ENCODE measurements at places on chromosomes 11 and 22.
A peak's percentile ranks its signal among the peaks of the same experiment; 100 is the strongest.

DNA sequence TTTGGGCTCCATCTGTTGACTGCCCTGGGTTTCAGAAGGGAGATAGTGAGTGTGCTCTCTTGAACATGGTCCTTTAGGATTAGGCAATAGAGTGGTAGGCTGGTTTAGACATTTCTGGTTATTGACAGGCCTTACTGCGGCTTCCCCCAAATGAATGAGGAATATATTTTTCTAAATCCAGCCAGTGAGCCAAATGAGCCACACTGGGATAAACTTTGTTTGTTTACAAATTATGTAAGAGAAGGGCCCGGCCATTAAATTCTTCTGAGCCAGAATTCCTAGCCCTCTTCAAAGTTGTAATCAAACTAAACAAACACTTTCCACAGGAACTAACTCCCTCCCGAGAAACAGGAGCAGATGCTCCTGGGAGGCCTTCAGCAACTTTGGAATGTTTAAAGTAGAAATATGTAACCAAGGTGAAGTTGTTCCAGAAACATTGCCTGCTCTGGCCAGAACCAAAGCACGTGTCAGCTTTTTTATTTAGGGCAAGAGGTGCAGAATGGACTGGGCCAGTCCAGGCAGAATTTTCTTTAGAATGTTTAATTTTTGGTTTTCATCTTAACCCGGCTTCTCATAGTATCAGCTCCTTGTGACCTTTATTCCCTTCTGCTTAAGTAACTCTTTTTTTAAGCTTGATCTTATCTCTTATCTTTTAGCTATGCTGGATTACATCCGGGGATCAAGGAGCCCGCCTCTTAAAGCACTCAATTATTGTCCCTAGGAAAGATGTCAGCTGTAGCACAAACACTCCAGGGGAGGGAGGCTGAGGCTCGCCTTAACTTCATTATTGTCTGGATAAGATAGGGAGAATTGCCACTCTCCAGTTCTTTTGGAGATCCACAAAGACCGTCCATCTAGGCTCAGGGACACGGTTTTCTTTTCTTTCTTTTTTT is 28.7 kb downstream of the ZNRF3 start:
- DNase-seq: no peak

GRCh38 chr11:67999704-68000103 is 4.2 kb downstream of the UNC93B1 start:
- no peak for DNase-seq

DNA sequence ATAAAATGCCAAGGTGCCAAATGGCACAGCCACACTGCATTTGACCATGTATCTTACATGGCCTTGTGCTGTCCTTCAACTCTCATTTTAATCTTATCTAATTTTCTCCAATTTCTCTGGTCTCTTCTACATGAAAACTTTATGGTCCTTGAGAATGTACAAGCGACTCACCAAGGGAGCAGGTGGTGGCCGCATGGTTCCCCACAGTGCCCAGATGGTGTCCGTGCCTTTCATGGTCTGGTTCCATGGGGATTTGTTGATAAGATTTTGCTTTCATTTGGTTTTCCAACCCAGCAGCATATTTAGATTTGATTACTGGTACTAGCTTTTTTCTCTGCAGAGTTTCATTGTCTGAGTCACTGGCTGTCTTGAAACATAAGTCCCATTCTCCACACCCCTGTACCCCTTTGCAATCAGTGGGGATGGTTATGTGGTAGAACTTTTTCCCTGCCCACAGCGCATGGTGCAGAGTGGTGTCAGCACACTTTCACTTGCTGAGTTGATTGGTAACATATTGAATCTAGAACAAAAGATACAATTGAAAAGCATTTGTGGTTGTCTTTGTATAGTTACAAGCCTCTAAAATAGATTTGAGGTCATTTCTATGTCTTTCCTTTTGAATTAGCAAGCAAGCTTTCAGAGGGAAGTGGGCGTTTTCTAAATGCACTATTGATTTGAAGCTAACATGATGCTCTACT is 24.1 kb downstream of the ZNRF3 start:
- no peak for DNase-seq

DNA sequence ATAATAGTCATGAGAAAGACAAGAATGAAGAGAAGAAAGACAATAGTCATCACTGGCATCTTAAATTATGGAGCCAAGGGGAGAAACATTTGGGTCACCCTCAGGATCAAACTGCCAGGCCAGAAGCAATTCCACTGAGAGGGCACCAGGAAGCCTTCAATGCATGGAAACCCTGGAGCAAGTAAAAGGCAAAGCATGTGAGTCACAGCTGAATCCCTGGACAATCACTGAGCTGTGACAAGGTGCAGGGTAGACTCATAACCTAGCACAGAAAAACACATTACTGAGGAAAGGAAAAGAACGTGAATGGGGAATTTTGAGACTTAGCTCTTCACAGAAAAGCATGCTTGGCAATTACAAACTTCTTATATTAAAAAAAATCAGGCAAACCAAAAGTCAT is 1.6 kb downstream of the KCNJ1 start:
- no peak for DNase-seq

DNA sequence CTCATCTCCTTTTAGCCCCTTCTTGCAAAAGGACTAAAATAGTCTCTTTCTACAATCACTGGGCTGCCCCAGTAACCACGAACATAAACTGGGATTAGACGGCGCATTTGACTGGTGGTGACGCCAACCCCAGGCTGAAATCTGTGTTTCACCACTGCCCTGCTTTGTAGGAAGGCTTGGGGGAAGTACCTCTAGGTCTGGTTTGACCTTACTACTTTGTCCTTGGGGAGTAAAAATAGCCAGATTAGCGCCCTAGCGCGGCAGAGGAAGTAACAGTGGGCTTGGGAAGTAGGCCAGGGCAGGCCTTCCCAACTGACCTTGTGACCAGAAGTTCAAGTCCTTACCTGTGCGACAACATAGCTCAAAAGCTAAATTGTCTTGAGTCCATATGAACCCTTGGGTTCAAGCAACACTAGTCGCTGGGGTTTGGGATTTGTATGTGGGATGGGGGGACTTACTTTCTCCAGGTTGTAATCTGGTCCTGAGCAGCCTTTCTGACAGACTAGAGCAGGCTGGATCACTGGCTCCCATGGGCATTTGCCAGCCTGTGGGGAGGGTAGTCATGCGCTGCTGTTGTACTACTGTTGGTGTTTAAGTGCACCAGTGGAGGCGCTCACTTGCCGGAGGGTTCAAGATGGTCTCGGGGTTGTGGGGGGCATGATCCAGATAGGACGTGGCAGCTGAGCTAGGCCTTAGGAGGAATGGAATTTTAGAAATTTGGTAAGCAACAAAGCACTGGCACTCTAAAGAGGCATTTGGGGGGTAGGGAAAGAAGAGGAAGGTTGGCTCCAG is 953 bp upstream of the PACS1 start:
- DNase-seq: peak; percentile 87

DNA sequence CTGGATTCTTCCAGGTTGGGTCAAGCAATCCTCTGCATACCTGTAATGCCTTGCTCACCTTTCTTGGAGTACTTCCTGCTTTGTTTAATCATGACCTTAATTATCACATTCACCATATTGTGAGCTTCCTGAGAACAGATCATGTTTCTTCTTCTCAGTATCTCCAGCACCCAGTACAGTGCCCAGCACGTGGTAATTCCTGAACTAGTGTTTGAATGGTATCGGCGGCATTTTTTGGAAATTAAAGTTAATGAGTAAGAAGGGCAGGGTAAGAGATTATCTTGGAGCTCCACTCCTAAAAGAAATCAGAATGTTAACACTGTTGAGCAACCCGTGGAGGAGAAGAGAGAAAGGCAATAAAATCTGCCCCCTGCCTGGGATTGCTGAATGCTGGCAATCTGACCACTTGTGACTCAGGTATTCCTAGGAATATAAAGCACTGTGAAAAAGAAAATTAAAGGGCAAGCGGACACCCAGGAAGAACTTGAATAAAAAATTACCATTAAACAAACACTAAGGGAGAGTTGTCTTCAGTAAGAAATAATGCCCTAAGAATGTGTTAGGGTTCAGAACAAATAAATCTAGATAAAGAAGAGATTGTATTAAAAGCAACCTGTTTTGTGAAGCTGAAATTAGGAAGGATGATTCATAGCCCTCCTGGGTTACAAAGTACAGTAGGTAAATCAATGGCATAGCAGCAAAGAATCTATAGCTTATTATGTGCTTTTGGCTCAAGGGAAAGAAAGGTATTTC is 92.9 kb downstream of the PDHX start:
- DNase-seq: no peak

GRCh38 chr11:58641803-58642581 is 19.5 kb downstream of the CNTF start:
- DNase-seq: no peak

DNA sequence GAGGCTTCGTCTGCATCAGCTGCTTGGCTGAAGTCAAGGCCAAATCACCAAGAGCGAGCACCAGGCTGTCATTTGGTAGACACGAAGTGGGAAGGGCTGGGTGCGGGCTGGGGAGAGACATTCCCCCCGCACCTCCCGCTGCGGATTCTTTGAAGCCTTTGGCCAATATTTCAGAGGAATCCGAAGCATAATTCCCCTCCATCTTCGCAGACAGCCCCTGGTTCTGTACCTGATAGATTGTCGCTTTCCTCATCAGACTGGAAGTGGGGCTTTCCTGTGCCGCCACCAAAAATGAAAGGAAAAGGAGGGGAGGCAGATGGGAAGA is 15.3 kb downstream of the BLID start:
- peak; percentile 13 for DNase-seq

DNA sequence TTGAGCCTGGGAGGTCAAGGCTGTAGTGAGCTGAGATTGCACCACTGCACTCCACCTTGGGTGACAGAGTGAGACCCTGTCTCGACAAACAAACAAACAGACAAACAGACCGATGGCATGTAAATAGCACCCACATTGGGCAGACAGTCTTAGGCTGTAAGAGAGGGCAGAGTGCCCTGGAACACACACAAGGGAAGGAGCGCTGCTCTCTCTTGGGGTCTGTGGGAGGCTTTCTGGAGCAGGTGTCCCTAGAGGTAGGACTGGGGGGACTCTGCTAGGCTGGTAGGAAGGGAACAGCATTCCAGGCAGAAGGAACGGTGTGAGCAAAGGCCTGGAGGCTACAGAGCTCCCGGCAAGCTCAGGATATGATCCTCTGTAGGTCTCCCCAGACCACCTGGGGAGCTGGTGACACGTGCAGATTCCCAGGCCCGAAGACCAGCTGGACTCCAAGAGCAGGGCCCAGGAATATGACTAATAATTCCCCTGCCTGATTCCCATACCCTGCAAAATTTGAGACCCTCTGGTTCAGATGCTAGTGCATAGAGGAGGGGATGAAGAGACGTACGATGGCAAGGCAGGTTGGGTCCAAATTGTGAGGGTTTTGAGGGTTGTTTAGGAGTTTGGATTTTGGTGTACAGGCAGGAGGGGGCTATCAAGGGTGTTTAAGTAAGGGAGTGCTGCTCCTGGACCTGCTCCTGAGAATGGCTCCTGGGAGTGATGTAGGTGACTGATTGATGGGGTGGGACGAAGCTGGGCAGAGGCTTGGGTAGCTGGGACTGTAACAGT is 11.6 kb downstream of the SMIM38 start:
- no peak for DNase-seq

DNA sequence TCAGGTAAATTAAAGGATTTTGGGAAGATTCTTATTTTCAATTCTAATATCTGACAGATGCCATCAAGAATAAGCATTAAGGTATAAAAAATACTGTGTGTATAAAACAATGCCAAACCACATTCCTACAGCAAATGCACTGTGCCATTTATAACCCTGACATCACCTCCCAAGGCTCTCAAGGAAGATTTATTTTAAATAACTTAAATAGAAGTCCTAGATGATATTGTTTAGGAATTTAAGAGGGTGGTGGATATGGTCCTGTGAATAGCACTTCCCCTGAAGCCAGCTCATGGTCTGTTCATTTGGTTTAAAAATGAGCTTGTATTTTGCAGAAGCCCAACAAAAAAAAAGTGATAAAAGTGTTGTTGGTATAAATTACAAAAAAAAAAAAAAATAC is 32.1 kb downstream of the PPIL2 start:
- no peak for DNase-seq

DNA sequence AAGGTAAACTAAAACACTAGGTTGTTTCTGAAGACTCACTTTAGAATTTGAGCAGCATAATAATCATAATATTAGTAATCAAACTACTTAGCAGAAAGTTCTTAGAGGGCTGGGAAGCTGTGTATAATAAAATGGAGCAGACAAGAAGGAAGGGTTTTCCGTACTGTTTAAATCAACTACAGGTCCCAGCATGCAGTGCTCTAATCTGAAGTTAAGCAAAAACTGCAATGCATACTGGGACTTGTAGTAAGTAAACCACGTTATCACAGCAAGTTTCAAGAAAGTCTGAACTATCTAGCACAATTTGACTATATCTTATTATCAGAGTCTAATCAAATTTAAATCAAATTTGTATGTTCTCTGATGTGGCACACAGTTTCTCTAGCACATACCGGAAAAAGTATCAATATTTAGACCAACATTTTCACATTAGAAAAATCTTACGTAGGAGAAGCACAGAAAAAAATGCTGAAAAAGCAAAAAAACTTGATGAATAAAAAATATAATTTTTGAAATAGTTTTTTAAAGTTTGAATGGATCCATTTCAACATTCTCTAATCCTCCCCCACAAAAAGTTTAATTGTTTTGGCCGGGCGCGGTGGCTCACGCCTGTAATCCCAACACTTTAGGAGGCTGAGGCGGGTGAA is 8.2 kb downstream of the PHF21A start:
- peak; percentile 88 for DNase-seq

GRCh38 chr11:86746514-86746913 is 53.8 kb upstream of the PRSS23 start:
- DNase-seq: no peak

DNA sequence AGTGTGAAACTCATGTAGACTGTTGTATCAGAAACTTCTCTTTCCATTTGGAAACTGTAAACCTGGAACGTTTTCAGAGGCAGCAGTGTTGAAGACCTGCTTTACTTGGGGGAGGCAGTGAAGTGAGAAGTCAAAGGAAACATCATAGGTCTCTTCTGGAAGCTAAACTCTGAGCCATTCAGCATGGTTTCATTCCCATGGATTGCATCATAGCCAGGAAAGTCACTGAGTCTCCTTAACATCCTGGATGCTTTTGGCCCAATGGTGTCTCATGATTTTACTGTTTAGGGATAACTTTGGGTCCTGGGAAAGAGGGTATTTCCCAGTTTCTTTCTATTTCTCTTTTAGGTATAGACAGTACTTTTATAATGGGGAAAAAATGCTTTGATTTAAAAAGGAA is 153.2 kb upstream of the E2F8 start:
- DNase-seq: no peak

- no peak for DNase-seq
Measured at GRCh38 chr22:48227341-48228018, 1465.0 kb downstream of the TBC1D22A start.

- no peak for DNase-seq
Measured at GRCh38 chr22:28917747-28918549, 34.6 kb downstream of the ZNRF3 start.

DNA sequence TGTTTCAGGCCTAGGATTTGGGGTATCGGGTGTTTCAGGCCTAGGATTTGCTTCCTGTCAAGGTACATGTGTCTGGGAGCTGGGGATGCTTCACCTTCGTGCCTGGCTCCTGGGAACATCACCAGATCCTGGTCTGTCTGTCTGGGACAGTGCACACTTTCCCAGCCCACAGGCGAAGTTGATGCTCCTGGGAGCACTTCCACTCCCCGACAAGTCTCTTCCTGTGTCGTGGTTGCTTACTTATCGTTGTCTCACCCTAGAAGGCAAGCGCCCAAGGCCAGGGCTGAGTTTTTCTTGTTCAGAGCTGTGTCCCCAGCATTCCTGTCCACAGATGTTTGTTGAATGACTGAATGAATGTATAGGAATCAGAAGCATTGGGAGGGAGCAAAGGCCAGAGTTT is 71.5 kb downstream of the LINC01488 start:
- no peak for DNase-seq

- no peak for DNase-seq
Measured at GRCh38 chr11:111819829-111820237, 51.5 kb downstream of the ALG9 start.

Measured in suppressor macrophage treated with lipopolysaccharide for 1 hour (primary cell).